ENCODE measurements at places on chromosomes 6 and 20.

GRCh38 chr6:27293436-27294098 is 18.5 kb downstream of the POM121L2 start:
- no peak for DNase-seq

DNA sequence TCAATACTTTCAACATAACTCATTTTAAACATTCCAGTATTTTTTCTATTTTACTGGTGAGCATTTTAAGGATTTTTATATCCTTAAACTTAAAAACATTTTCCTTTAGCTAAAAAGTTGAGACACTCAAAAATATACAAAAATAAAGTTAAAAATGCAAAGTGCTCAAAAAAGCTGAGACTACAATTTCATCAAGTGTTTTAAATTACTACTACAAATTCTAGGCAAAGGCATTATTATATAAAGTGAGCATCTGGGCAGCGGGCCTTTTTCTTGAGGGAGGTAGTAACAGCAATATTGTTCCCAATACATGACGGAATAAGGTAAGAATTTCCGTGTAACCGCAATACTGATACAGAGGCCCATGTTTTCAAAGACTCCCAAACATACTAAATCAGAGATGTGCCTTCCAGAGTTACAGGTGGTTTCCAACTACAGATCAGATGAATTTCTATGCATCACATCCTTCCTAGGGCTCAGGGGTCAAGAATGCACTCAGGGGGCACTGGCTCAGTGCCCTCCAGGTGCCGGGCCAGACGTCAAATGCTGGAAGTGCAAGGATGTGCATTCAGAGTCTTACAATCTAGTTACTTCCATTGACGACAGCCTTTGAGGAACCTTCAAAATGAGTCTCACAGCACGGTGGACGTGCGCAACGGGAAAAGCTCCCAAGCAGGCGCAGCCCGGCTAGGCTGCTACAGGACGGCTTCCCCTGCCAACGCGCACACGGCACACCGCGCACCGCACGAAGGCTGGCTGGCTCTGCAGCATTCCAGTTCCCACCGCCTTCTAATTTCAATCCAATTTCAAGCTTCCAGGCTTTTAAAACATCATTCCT is 1.7 kb downstream of the PHF10 start:
- peak; percentile 89 for DNase-seq

GRCh38 chr6:7636151-7636550 is 46.2 kb downstream of the SNRNP48 start:
- no peak for DNase-seq

DNA sequence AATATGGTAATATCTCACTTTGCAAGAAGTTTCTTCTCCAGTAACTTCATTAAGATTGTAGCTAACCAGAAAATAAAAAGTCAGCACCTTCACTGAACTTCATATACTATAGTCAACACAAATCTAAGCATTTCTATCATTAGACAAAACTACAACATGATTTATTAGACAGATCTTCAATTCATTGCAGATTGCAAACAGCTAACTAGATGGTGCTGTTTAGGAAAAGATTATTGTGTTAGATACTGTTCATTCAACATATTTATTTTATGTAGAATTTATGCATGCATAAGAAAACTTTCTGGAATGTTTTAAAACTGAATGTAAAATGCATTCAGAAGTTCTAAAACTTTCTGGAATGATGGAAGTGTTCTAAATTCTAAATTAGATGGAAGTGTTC is 442.1 kb downstream of the HTR1B start:
- no peak for DNase-seq

DNA sequence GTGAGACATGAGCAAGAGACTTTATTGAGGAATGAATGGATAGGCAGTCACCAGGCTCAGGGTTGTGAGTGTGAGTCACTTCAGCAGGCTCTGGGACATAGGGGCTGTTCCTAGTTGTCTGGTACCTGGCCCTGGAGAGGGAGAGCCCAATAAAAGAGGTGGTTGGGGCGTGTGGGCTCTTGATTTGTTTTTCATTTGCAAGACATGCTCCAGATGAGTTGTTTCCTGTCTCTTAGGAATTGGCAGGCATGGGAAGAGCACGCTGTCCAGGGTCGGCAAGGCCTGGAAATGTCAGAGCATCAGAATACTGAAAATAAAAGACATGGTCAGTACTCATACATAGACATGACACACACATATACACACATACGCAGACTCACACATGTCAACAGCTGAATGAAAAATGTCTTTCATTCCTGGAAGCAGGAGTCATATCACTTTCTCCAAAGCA is 166.3 kb upstream of the SULF2 start:
- DNase-seq = no peak

GRCh38 chr20:13331536-13331935 is 110.5 kb downstream of the ISM1 start:
- no peak for DNase-seq

DNA sequence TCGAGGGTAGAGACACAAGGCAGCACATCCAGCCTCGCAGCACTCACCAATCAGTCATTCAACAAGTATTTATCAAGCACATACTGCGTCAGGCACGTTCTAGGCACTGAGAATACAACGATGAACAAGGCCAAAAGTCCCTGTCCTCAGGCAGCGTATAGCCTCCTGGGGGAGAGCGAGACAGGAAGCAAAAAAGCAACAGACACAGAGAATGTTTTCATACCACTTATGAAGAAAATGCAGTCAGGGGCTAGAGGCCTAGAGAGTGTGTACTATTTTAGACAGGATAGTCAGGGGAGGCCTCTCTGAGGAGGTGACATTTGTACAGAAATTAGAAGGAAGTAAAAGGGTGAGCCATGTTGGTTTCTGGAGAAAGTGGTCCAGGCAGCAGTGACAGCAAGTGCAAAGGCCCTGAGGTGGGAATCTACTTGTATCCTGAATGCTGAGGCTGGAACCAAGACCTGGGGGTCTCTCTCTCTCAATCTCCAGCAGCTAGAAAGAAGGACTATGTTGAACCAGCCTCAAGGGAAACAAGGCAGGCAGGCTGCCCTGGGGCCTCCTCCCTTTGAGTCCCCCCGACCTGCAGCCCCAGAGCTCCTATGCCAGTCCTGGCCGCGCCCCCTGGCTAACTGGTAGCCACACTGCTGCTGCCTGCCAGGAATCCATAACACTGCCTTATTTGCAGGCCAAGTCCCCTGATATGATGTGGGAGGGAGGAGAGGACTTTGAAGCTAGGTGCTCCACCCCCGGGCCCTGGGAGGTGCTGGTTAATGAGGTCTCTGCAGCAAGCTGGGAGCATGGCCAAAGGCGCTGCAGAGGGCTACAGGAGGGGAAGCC is 151.2 kb downstream of the GRM4 start:
- DNase-seq = no peak

GRCh38 chr20:45993197-45993951 is 15.3 kb upstream of the MMP9 start:
- peak; percentile 62 for DNase-seq

DNA sequence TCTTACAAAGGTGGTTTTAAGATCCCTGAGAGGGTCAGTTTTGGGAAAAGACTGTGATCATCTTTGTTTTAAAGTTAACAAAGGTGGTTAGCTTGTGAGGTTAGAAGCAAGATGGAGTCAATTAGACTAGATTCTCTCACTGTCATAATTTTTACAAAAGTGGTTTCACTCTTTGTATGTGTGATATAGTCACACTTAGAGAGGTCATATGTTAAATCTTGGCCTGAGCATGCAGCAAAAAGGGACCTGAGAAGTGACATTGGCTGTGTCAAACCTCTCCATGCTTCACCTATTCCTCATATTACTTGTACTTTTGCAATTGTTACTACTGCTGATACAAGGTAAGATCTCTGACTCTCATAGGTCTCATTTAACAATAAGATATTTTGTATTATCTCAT is 368.0 kb downstream of the TBC1D32 start:
- DNase-seq = no peak

DNA sequence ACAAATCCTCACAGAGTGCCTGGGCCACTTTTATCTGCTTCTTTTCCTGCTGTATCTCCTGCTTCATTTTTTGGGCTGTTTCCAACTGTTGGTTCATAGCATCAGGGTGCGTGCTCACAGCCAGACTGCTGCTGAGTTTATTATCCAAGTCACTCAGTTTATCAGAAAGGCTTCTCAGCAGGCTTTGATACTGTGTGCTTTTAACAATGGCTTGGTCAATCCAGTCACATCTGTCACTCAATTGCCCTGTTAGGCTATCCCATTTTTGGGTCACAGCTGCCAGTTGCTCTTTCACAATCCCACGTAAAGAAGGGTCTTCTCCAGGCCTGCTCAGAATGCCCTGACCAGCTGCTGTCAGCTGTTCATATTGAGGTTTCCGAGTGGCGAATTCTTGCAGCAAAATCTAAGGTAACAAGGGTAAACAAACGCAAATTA is 87.2 kb downstream of the DST start:
- DNase-seq = no peak

DNA sequence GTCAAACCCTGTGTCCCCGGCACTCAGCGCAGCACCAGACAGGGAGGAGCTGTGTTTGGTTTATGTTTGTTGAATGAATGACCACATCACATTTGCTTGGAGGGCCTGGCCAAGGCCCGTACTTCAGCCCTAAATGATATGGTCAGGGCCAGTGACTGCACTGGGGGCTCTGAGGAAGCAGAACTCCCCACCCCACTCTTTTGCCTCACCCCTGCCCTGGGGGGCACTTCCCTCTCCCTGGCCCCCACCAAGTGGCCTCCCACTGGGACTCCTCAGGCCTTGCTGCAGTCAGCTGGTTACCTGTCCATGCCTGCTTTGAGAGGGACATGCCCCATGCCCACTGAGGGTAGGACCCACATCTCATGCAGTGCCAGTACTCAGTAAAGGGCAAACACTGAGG is 2.9 kb downstream of the ADISSP start:
- no peak for DNase-seq

GRCh38 chr6:169527306-169527705 is 174.5 kb downstream of the WDR27 start:
- no peak for DNase-seq

- no peak for DNase-seq
These were observed 247.4 kb downstream of the CD109 start for GRCh38 chr6:73943411-73943810.

DNA sequence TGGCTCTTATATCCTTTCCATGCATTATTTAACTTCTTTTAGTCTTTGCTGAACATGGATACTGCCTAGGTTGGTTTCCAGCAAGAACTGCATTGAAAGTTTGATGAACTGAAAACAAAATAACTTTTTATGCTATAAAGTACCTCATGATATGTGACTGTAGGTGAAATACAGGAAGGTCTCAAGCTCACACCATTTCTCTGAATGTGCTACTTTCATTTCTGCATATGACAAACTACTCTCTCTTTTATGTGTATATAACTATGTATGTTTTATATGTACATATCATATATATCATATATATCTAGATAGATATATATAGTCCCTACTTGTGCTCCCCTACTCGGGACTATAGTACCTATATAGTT is 65.9 kb downstream of the AIG1 start:
- DNase-seq = no peak

DNA sequence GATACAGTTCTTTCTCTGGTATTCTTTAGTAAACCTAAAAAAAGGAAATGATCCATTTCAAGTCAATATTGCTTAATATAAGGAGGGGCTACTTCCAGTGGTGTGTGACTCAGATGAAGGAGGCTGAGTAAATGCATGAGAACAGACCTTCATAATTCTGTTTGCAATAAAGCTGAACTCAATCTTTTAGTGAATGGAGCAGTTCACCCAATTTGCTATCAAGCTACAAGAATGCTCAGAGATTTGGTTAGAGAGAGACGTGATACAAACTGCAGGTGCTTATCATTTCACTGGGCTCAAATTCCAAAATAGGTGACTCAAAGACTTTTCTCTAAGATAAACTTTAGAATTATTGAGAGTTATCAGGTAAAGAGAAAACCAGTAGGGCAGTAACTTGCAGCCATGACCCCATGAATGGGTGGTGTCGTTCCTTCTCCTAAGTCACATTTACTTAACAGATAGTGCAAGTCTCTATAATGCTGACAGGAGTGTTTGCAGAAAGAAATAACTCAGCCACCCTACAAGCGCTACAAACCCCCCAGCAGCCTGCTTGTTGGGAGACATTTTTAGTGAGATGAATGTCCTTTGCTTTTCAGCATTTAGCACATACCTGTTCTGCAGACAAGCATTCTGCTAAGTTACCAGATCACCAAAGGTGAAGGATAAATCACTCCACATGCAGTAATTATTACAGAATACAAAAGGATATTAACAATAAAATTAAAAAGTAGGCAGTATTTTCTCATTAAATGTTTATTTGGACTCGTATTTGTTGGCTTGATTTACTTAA is 16.4 kb upstream of the BLOC1S5 start:
- no peak for DNase-seq

DNA sequence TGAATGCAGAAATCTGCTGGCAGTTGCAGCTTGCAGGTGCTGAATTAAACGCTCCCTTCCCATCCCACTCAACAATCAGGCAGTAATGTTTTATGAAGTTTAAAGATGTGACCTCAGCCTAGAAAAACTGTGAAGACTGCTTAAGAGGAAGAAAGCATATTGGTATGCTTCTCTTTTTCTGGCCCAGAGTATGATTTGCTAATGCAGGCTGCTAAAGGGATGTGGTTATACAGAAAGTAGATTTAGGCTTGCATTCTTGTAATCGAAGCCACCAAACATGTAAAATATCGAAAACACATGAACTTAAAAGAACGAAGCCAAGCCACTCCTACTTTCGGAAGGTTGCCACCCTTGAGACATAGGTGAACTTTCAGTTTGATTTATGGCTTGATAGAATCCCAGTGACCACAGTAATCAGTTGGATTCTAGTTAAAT is 40.7 kb downstream of the MAP3K5 start:
- no peak for DNase-seq

DNA sequence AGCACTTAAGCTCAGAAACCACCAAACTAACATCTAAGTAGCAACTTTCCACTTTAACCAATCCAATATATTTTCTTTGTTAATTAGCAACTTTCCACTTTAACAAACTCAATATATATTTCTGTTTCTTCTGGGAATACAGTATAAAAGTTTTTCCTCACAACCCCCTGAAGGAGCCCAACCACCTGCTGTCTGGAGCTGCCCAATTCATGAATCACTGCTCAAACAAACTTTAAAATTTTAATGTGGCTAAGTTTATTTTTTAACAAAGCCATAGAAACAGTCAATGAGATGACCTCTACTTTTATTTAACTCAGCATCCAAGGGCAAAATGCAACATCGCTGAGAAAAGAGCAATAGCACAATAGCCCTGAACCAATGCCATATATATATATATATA is 500.1 kb downstream of the EPM2A start:
- no peak for DNase-seq

DNA sequence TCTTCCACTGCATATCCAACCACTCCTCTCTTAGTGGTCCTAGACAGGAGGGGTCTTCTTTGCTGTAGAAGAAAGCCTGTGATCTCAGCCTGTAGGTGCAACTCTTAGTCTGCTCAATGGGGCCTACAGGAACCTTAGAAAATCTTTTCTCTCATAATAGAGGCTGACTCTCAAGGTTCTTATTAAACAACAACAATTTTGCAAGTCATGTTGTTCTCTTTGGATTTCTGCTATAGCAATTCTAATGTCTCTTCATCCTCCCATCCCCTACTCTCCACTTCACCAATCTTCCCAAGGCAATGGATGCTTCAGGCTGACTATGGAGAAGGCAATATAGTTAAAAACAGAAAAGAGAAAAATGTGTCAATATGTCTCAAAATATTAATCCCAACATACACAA is 40.8 kb upstream of the SPTLC3 start:
- DNase-seq = no peak

Measured in lower leg skin (tissue), 4 donors.